ENCODE measurements at places on chromosomes 5 and 9.

DNA sequence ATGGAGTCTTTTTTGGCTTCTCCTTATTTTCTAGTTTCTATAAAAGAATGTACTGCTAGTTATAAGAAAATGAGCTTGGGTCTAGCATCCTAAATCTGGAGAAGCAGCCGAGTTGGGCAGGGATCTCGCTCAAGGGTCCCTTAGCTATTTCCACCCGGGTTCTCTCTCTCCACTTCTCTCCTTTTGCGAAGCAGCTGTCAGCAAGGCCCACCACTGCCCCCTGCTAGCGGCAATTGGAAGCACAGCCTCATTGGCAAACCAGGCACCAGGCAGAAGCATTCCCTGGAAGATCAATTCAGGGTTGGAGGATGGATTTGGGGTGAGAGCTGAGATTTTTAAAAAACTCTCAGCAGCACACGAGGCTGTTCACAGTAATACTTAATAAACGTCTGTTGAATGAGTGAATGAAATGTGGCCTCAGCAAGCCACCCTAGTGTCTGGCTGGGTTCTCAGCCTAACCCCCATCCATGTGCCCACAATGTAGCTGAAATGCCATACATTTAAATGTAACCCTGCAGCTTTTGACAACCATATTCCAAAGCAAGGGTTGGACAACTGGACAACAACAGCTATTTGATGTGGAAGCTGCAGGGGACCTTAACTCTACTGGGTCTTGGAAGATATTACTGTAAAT is 34.6 kb upstream of the TNIP1 start:
- DNase-seq, result peak; percentile 77

GRCh38 chr5:126917918-126918614 is 112.3 kb downstream of the MARCHF3 start:
- no peak for DNase-seq

- no peak for DNase-seq
Measured at GRCh38 chr5:149586708-149587318, 5.5 kb downstream of the ARHGEF37 start.

DNA sequence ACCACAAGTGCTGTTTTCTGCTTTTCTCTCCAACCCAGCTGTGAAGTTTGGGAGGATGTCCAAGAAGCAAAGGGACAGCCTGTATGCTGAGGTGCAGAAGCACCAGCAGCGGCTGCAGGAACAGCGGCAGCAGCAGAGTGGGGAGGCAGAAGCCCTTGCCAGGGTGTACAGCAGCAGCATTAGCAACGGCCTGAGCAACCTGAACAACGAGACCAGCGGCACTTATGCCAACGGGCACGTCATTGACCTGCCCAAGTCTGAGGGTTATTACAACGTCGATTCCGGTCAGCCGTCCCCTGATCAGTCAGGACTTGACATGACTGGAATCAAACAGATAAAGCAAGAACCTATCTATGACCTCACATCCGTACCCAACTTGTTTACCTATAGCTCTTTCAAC is 145.2 kb downstream of the RORB start:
- DNase-seq, result no peak

GRCh38 chr5:92560698-92561401 is 1020.2 kb downstream of the NR2F1-AS1 start:
- DNase-seq, result no peak

- DNase-seq, result no peak
Measured at GRCh38 chr5:168765551-168766425, 186.6 kb upstream of the PANK3 start.

DNA sequence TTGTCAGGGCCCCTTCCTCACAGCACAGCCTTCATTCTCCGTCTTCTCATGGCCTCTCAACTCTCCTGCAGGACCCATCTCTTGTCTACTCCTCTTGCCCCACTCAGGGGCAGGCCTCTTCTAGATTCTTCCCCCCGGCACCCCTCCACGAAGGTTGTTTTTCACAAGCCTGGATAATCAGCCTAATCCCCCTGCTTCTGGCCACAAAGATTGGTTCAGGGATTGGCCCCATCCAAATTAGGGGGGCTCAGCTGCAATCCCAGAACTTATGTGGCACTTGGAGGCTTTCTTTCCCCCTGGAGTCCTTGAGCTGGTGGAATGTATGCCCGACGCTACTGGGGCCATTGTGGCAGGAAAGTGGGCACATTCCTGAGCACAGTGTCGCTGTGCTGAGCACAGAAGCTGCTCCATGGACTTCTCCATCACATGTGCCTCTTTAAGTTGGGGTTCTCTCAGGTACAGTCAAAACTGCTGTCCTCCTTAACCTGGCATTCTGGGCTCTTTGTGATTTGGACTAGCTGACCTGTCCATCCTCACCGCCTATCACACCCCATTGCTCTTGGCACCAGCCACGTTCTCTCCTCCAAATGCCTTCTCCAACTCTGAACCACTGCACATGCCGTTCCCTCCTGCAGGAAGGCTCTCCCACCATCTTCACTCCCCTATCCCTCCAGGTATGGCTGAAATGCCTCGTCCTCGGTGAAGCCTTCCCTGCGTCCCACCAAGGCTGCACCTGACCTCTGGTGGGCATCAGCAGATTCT is 66.8 kb upstream of the RNF130 start:
- no peak for DNase-seq

GRCh38 chr5:115116001-115116400 is 53.7 kb downstream of the TRIM36 start:
- no peak for DNase-seq

DNA sequence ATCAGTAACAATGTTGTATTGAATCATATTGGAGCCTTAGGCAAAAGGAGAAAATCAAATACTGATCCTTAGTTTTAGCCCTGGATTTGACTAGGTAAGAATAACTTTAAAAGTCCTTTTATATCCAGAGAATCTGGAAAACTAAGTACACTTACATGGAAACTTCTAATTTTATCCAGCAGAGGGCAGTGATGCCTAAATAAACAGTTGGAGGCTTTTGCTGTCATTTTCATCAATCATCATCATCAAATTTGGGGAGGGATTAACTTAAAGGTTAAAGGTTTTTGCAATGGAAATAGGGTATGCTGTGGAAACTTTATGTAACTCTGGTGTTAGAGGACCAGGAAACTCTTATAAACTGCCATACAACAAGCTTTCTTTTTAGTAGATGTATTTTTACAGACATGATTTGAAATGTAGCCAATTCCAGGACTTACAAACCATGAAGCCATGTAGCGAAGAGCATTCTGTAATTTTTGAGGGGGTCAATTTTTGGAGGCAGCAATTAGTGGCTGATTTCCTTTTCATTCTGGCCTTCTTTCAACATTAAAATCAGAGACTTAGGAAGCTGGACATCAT is 112.7 kb downstream of the OSTF1 start:
- DNase-seq, result no peak

DNA sequence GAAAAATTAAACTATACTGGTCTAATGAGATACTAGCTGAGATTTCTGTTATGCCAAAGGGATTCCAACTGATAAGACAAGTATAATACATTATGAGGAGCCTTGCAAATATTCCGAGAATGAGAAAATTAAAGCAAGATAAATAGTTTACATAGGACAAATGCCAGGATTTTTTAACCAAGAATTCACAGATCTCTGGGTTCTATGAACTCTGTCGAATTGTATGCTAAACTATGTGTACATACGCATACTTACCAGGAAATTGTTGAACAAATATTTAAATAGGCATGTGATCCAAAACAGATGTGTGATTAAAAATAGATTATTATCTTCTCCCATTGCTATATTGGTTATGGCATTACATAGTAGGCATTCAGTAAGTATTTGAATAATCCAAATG is 616.6 kb downstream of the GABRG2 start:
- DNase-seq, result no peak

DNA sequence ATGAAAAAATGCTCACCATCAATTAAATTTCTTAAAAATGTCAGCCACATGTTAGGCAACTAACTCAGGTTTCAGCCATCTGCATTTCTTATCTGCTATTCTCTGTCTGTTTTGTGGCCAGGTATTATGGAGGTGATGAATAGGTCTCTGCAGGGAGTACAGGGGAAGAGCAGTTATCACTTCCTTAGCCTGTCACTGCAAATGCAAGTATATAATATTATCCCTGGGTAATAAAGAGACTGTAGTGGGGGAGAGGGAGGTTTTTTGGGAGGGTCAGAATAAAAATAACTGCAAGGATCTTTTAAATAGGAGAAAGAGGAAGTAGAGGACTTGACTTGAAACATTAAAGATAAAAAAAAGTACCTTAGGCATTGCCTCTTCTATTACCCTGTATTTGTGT is 49.6 kb upstream of the PTGER4 start:
- DNase-seq, result no peak

GRCh38 chr9:128809036-128809599 is 9.2 kb upstream of the ENDOG start:
- DNase-seq, result no peak

GRCh38 chr9:98107926-98108325 is 11.1 kb downstream of the TRIM14 start:
- DNase-seq, result no peak

DNA sequence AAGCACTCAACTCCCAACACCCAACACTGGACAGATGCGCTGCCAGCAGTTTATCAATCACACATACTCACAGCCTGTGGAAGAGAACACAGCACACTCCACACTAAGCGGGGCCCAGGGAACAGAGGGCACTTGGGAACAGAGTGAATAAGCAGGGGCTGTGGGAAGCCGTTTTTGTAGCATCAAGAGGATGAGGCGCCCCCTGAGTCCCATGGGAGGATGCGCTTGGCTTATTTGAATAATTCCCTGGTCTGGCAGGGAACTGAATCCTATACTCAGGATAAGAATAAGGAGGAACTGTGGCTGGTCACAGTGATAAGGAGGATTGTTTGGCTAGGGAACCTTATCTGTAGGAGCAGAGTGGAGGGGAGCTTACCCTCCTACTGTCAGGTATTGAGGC is 96.1 kb upstream of the DNAH5 start:
- DNase-seq, result no peak

DNA sequence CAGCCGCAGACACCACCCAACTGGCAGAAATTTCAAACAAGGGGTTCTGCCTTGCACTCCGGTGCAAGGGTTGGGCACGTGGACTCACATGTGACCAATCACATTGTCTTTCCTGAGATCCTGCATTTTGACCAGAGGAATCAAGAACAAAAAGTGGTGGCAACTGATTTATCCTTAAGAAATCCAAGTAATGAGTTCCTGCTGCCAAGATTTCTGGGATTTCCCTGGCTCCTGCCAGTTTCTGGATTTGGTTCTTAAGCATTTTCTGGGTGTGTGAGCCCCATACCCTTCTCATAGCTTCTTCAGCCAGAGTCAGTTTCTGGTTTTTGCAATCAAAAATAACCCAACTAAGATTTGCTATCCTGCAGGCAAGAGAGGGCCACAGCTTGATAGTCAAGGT is 17.4 kb upstream of the KCNIP1 start:
- no peak for DNase-seq

DNA sequence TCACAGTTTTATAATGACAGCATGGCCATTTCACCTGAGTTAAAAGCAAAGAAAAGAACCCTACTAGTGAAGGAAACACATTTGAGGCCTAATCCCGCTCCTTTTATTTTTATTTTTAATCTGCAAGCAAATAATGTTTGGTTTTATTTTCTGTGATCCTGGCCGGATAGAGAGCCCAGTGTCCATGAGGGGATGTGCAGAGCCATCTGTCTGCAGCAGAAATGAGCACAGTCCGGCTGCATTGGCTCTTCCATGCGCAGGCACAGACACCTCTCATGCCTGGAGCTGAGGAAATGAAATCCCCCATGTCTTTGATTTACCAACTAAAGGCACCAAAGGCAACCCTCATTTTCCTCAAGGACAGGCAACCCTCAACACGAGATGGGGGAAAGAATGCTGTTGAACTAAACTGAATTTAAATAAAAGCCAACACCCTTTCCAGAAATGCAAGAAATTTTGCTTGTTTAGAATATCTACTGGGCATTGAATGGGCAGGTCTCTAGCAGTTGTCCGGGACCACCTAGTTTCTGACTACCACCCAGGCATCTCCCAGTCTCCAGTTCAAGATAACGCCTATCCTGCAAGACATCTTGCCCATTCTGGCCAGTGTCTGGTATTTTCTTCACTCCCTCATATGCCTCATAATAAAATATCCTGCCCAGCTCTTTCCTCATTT is 47.9 kb upstream of the SEMA6A start:
- DNase-seq, result no peak

- DNase-seq, result no peak
Measured at GRCh38 chr5:80369521-80369920, 38.3 kb upstream of the ZFYVE16 start.

GRCh38 chr9:127099664-127100063 is 22.8 kb downstream of the ANGPTL2 start:
- DNase-seq, result no peak

DNA sequence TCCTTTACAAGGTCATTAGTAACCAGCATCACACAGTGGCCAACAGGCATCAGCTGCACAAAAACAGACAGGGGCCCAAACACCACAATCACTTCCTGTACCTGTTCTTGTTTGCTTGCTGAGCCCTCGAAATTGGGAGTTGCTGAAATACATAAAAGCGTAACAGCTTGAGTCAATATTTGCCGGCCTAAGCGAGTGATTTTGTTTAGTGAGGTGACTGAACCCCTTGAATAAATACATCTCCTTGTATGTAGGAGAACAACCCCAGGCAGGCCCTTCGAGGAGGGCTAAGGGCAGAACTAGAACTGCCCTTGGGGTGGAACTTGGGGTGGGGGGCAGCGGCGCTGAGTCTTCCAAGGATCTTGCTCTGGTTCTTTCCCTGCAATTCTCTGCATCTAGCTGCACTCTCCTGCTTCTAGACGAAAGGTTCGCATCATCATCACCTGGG is 502.5 kb downstream of the RASEF start:
- DNase-seq, result no peak

DNA sequence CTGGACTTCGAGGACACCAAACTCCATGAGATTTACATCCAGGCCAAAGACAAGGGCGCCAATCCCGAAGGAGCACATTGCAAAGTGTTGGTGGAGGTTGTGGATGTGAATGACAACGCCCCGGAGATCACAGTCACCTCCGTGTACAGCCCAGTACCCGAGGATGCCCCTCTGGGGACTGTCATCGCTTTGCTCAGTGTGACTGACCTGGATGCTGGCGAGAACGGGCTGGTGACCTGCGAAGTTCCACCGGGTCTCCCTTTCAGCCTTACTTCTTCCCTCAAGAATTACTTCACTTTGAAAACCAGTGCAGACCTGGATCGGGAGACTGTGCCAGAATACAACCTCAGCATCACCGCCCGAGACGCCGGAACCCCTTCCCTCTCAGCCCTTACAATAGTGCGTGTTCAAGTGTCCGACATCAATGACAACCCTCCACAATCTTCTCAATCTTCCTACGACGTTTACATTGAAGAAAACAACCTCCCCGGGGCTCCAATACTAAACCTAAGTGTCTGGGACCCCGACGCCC is 1.3 kb downstream of the PCDHGC3 start:
- no peak for DNase-seq

- DNase-seq, result no peak
Measured at GRCh38 chr5:8953016-8953415, 592.9 kb downstream of the SEMA5A start.

- DNase-seq, result no peak
Measured at GRCh38 chr9:68961587-68961986, 52.3 kb downstream of the PRKACG start.

All from stimulated activated CD4-positive, alpha-beta T cell treated with anti-CD3 and anti-CD28 coated beads, Interleukin-4, amount 100 ng/mL, for 1 hour (primary cell).